ENCODE measurements at places on chromosomes 1 and 21.

DNA sequence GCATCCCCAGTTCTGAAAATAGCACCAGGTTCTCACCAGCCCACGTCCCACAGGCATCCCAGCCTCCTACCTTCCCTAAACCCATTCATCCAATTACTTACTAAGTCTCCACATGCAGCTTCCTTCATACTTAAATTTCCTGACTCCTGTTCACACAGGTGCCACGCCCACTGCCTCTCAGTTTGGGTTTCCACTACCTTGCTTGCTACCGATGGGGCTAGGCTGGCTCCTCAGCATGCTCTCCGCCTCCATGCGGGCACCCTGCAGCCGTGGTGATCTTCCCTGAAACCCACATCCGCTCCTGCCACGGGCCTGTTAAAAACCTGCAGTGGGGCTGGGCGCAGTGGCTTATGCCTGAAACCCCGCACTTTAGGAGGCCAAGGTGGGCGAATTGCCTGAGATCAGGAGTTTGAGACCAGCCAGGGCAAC lies 70.4 kb upstream of the ANGPTL1 start:
- DNase-seq = no peak

GRCh38 chr1:161051219-161051618 lies 5.4 kb upstream of the USF1 start:
- DNase-seq = no peak

GRCh38 chr1:226511296-226511695 lies 37.3 kb upstream of the STUM start:
- DNase-seq = no peak

- DNase-seq = no peak
Observed at GRCh38 chr1:45364294-45364693, 24.1 kb upstream of the MUTYH start.

- DNase-seq = no peak
Observed at GRCh38 chr1:156112276-156113137, 2.0 kb upstream of the LMNA start.

GRCh38 chr1:233375653-233376052 lies 48.1 kb downstream of the MAP3K21 start:
- no peak for DNase-seq

GRCh38 chr1:42979036-42979430 lies 20.4 kb upstream of the SLC2A1 start:
- no peak for DNase-seq

DNA sequence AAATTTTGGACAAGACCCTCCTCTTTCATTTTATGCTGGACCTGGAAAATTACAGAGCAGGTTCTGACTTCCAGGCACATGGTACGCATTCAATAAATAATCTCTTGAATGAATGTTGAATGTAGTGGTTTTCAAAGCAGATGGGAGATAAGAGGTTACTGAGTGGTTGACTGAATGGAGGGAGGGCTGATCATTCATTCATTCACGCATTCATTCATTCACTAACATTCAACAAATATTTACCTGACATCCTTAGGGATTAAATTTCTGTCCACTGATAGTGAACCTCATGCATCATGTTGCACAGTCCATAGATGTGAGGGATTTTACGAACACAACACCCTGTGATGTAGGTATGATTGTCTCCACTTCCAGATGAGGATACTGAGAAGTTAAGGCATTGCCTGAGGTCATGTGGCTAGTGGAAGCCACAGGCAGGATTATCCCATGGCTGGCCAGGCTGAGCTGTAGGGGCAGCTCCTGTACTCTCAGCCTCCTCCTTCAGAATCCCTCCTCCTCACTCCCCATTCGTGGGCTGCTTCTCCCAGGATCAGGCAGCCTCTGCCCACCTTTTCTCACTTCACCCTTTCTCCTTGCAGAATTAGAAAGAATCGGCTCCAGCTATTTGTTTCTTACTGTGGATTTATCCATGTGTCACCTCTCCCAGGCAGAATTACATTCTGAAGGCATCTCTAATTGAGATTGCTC lies 48.4 kb upstream of the ATP5PO start:
- no peak for DNase-seq

DNA sequence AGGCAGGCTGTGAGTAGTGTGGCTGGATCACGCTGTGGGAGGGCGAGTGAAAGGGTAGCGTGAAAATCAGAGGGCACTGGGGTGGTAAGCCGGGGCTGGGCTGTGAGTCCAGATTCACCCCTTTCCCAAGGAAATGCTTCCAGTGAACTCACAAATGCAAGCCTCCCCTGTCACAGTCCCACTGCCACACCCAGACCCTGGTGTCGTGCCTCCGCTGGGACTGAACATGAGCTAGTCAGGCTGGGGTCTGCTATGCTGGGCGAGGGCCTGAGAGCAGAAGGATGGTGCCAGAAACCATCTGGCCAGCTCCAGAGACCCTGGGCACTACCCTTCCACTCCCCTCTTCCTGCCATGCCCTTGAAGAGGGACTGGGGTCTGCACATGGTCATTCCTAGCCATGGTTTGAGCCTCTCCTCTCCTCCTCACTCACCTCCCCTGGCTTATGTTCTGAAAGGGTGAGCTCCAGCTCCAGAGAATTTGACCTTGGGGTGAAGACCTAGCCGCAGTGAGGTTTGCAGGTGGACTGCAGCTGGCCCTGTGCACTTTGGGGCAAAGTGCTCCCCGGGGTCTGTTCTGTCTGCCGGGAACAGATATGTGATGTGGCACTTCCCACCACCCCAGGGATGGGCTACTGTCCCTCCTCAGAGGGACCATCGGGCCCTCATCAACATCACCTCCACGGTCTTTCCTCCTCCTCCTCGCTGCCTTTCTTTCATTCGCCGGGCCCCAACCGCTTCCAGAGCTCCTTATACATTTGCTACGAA lies 365.6 kb downstream of the RPS6KC1 start:
- DNase-seq = no peak

GRCh38 chr1:163130225-163130856 lies 61.2 kb downstream of the RGS4 start:
- DNase-seq = no peak

- DNase-seq = peak; percentile 39
Observed at GRCh38 chr1:115641762-115642167, at the start of gene VANGL1. Gene VANGL1, plus strand, starts transcription at chr1:115641970. Its CDS starts 9,444 bp downstream, at chr1:115651414.

GRCh38 chr1:18900303-18900841 lies 2.0 kb downstream of the ALDH4A1 start:
- DNase-seq = no peak

DNA sequence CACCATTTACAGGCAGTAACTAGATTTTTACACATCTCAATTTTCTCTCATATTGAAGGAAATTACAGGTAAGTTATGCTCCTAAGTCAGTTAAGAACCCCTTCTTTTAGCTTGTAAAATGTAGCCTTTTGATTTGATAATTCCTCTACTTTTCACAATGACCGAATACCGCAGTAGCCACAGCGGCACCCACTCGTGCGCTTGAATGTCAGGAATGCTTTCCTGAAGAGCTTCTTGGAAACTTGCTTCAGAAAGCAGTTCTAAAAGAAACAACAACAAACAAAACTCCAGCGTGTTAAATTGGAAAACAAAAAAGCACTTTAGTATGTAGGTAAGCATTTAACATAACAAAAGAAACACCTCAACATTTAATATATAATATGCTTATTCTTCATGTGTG lies 9.9 kb upstream of the DNTTIP2 start:
- no peak for DNase-seq

DNA sequence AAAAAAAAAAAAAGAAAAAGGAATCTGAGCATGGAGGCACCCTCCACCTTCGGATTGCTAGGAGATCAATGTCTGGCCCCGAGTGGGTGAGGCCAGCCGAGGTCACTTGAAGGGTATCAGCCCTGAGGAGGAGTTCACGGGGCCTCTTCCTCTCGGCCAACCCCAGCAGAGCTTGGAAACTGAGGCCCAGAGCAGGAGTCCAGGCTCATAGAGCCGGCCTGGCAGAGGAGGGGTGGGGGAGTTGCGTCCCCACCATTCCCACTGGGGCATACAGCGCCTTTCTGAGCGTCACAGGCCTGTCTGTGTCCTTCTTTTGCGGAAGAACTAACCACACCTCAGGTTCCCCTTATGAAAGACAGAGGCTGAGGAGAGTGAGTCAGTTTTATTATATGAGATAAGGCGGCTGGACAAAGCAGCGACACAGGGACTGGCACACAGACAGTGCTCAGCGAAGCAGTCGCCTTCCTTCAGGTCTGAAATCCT lies 17.1 kb upstream of the EPHA2 start:
- no peak for DNase-seq

- DNase-seq = no peak
Observed at GRCh38 chr21:15252431-15252830, 187.6 kb upstream of the NRIP1 start.

- no peak for DNase-seq
Observed at GRCh38 chr1:212485571-212485912, 52.8 kb downstream of the NENF start.

- no peak for DNase-seq
Observed at GRCh38 chr21:32574946-32575925, 10.1 kb downstream of the TCP10L start.

- no peak for DNase-seq
Observed at GRCh38 chr1:178649582-178650350, 75.3 kb upstream of the RALGPS2 start.

GRCh38 chr1:235424092-235424491 lies 56.9 kb downstream of the TBCE start:
- no peak for DNase-seq

GRCh38 chr1:193971595-193971994 lies 785.2 kb upstream of the B3GALT2 start:
- no peak for DNase-seq

DNA sequence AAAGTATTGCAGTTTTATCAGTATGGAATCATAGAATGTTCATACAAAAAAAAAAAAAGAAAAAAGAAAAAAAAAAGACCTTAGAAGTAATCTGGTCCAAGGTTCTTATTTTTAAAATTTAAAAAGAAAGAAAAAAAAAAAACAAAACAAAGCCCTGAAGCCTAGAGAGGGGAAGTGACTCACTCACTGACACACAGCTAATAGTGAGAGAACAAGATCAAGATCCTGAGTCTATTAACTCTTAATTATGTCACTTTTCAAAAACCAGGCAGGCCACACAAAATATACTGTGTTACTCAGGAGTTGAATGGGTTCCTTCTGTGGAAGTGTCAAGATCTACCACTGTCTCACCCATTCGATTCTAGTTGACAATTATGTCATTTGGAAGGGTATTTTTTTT lies 433.9 kb upstream of the DAB1 start:
- DNase-seq = no peak

DNA sequence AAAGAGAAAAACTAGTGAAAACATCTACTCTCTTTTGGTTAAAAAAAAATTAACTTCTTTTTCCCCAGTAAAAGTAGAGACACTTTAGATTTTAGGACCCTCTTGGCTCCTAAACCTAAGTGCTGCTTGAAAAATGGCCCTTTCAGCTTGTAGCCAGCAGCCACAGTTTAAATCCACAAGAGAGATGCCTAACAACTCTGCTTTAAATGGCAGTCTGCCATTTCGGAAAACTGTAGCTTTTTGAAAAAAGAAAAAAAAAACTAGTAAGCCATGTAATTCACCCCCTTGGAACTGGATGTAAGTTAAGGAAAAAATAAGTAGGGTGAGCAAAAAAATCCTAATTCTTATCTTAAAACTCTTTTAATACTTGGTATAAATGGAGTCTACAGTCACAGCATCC lies 56.0 kb downstream of the LHX9 start:
- no peak for DNase-seq

GRCh38 chr1:234702342-234703000 lies 92.5 kb upstream of the IRF2BP2 start:
- DNase-seq = no peak

DNA sequence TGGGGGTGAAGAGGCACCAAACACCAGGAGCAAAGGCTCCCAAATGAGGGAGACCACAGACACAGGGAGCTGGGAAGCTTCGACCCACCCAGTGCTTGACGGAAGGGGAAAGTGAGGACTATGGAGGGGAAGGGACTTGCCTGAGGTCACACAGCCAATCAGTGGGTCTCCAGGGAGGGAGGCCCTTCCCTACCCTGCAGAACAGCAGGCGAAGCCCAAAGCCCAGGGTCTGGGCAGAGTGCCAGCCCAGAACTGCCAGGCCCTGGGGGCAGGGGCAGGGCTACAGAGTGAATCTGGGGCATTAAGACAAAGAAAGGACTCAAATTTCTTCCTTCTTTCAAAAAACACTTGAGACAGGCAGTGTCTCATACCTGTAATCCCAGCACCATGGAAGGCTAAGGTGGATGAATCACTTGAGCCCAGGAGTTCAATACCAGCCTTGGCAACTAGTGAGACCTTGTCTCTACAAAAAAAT lies 45.5 kb upstream of the ECE1 start:
- DNase-seq = no peak

GRCh38 chr1:46411601-46412341 lies 17.7 kb downstream of the FAAH start:
- DNase-seq = no peak

DNA sequence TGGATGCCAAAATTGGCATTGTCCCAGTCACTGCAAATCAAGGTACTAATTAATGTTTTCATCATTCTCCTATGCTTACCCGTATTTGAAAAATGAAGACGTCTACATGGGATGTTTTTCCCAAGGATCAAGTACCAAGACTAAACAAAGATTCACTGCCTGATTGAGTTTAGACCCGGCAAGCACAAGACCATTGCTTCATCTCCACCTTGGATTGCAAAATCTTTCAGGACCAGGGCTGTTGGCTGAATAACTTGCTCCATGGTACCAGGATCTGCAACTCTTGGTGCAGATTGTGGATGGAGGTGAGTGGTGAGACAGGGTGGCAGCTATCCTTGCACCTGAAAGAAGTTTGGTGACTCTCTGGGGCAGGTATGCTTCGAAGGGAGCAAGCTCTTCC lies 122.5 kb upstream of the ETS2 start:
- DNase-seq = no peak

DNA sequence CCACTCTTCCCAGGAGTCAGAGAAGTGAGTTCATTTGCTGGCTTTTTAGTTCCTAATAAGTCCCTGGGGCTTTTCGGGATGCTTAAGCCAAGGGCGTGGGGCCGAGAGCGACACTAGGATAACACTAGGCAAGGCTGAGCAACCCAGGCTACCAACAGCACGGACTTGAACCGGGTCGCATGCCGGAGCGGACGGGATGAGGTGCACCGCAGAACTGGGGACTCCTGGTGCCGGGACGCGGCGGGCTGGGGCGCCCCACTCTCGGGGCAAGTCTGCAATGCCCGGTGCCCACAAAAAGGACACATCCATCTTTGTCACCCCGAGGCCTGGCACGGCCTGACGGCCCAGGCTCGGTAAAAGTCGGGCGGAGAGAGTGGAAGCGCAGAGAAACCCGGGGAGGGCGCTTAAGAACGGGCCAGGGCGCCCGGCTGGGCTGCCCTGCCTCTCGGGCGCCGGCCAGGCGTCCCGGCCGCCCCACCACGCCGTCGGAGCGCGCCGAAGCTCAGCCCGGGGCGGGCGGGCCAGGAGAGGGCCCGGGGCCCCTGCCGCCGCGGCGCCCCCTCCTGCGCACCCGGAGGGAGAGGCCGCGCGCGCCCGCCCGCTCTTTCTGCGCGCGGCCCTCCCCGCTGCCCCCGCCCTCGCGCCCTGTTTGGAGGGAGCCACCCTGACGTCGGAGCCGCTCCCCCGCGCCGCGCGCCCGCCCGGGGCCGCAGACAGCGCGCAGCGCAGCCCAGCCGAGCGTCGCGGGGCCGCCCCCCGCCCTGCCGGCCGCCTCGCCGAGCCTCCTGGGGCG lies at the start of gene NBL1:
Gene NBL1 (plus strand): TSS at position 710 of the 793 bp plus-strand sequence. CDS start 10,720 bp downstream, outside the sequence.
- DNase-seq = peak; percentile 78

- no peak for DNase-seq
Observed at GRCh38 chr21:32424674-32425073, 12.2 kb downstream of the EVA1C start.
